ENCODE measurements at places on chromosomes 12 and 14.

DNA sequence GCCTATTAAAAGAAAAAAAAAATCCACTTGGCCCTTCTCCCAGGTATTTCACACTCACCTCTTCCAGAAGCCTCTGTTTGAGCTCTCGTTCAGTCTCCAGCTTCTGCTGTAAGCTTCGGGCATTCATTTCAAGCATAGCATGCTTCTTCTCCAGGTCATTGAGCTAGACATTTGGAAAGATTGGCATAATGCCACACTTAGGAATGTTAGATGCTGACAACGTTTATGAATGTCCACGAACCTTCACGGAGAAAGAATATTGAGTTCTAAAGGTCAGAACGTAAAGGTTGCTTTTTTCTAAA, 60.5 kb downstream of the PRKAB1 start:
- DNase-seq, result no peak

DNA sequence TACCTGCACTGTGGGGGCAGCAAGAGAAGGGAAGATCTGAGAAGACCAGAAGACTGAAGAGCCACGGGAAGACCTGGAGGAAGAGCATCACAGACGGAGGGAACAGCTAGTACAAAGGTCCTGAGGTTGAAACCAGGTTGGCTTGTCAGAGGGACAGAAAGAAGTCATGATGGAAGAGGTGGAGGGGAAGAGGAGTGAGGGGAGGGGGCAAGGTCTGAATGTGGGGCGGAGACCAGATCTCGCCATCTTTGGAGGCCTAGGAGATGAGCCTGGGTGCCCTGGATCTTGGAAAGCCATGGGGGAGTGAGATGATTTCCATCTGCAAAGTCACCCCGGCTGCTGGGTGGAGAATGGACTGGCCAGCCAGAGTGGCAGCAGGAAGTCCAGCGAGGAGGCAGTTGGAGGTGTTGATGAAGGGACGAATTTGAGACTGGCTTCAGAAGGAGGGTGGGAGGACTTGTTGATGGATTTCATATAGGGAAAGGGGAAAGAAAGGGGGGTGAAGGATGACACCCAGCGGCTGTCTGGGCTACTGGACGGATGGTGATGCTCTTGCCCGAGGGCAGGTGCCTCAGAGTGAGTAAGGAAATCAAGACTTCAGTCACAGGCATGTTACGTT, 14.6 kb upstream of the UBC start:
- no peak for DNase-seq

DNA sequence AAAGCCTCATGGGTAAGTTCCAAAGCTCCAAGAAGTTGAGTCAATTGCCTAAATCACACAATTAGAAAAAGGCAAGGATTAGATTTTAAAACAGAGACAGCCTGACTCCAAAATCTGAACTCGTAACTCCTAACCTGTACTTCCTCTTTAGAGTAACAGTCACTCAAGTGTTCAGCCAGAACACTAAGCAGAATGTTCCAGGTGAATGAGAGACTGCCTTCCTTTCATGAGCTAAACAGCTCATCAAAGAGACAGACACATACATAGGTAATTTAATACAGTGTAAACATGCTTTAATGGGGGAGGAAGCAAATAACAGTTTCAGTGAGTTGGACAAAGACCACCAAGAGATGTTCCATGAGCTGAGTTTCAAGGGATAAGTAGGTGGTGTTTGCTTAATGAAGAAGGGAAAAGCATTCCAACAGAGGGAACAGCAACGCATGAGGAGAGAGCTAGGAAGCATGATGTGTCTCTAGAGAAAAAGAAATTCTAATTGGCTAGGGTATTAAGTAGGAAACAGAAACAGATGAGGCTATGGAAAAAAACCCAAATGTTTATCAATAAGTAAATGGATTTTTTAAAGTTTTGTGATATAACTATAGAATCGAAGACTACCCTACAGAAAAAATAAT, 403.9 kb downstream of the MED13L start:
- DNase-seq, result no peak

GRCh38 chr12:108123402-108123801, 5.7 kb upstream of the WSCD2 start:
- DNase-seq, result no peak

DNA sequence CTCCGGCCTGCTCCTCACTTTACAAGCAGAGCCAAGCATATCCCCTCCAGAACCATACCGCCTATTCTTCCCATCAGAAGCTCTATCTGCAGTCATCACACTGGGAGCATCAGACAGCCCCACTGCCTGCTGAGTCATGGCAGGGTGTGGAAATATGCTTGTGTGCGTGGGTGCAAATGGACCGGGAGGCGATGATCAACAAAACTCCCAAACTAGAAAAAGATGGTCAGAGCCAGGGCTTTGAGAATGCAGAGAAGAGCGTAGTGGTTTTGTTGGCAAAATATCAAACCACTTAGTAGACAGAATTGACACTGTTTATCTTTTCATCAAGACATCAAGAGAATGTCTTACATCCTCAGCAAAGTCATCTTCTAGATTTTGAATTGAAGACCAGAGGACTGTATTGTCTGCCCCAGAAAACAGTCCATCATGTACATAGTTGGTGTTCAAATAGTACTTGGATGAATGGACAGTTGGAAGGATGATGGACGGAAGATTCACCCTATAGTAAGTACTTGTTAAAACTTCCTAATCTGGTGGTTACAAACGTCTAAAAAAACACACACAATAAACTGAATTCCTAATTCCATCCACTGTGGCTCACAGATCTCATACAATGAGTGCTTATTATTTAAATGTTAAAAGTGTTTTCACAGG, 54.9 kb downstream of the VWF start:
- no peak for DNase-seq

DNA sequence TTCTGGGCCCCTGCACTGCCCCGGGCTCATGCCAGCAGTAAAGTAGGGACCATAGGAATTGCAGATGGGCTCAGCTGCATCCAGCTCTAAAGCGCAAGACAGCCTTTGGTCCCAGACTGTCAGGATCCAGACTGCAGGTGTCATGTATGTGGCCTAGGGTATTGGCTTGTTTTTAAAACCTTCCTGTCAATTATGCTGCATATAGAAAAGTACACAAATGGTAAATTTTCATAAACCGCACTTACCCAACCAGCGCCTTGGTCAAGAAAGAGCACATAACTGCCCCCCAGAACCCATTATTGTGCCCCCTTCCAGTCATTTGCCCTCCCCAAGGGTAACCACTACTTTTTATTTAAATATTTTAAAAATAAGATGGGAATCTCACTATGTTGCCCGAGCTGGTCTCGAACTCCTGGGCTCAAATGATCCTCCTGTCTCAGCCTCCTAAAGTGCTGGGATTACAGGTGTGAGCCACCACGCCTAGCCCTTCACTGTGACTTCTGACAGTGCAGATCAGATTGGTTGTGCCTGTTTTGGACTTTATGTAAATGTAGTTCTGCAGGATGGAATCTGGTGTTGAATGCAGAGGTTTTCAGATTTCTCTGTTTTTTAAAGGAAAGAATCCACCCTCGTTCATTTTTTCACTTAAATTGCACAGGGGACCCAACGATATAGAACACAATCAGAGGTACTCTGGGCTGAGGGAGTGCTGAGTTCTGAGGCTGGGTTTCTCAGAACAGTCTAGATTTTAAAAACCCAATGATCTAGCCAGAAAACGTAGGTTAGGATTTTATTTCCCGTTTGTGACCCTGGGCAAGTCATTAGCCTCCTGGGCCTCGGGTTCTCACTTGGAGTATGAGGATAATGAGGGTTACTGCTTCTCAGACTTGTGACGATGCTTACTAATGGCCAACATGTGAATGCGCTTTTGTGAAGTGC, 6.7 kb downstream of the NR4A1 start:
- DNase-seq, result no peak

GRCh38 chr14:59305231-59305630, 116.8 kb downstream of the DAAM1 start:
- DNase-seq, result no peak

GRCh38 chr14:53547593-53547992, 394.5 kb upstream of the DDHD1 start:
- DNase-seq, result no peak

DNA sequence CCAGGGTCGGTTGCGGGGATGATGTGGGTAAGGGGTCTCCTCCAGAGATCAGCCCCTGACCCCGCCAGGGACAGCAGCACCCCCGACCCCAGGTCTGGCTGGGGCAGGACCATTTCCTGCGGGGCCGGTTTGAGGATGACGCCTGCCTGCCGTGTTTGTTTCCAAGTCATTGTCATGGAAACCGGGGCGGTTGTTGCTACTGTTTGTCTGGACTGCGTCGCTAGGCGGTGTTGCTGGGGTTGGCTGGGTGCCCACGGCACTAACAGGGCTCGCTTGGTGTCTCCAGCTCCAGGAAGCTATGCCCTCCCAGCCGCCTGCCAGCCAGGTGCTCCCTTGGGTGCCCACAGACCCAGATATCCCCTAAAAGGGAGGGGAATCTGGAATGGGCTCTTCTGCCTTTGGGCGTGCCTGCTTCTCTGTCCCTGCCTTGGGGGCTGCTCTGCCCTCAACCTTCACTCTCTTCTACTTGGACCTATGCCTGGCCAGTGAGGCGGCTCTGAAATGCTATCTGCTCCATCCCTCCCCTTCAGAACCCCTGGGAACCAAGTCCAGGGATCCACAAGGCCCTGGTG, 4.7 kb upstream of the CRIP1 start:
- DNase-seq, result peak; percentile 90

DNA sequence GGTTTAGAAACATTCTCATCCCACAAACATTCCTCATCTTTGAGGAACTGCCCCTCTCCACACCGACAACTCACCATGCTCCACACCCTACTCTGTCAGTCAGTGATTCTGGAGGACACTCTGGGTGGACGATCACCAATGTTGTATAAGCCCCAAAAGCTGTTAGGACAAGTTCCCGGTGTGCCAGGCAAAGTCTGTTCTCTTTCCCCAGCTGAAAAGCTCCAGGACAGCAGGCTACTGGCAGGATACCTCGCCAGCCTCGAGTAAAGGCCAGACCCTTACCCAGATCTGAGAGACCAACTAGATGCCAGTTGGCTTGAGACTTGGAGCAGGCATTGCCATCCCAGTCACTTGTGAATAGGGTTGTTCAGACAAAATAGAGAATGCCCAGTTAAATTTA, 12.0 kb downstream of the KRT5 start:
- no peak for DNase-seq

- DNase-seq, result no peak
These were observed 12.7 kb upstream of the STON2 start for GRCh38 chr14:81412779-81413178.

DNA sequence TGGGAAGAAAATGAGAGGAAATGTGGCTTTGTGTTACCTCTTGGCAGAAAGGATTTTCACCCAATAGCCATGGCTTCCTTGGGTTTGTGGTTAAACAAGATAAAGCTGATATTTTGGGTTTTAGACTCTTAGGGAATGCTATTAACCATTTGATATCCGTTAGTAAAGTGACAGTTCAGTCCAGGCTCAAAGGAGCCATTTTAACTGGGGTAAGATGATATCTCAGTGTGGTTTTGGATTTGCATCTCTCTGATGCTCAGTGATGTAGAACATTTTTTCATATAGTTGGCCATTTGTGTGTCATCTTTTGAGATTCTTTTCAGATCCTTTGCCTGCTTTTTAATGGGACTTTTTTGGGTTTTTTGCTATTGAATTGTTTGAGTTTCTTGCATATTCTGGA, 30.1 kb downstream of the IFT43 start:
- DNase-seq, result no peak

DNA sequence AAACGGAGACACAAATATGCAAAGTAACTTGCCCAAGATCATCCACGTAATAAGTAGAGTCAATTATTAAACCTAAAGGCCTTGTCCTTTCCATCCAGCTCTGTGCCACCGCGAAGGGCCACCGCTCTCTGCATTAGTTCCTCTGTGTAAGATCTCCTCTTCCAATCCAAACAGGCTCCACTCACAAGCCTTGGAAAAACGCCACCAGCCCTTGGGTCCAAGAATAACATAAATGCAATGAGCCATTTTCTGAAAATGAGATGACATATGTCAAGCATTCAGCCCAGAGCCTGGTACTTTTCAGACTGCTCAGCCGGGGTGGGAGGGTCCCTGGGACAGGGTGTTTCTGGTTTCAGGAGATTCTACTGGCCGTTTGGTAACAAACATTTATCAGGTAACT, 30.0 kb downstream of the DGLUCY start:
- no peak for DNase-seq

DNA sequence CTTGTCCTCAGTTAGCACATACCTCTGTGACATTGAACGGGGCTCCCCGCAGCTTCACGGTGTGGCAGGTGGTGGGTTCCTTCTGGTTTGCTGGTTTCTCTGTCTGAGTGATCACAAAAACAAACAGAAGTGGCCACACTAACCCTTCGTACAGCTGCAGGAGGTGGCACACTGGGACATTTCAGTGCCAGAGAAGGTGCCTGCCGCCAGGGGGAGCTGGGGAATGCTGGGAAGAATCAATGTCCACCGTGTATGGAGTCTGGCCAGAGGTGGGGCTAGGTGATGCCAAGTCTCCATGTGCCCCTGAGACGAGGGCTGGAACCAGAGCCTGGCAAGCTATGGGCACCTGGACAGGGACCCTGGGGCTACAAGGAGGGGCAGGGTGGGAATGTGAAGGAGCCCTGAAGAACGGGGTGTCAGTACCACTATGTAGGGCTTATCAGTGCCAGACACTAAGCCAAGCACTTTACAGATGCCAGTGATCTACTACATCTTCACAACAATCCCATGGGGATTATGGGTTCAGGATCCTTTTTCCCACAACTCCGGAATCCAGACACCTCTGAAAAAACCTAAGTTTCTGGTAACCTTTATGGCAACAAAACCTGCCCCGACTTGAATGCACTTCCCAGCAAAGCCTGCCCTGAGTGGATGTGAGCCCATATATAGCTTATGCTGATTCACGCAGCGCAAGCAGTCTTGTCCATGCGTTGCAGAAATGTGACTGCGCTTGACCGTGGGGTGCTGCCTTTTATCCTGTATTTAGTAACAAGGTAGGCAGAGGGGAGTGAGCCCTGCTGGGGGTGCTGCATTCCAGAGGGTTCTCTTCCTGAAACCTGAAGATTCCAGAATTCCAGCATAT, 10.8 kb downstream of the RBM19 start:
- DNase-seq, result no peak

DNA sequence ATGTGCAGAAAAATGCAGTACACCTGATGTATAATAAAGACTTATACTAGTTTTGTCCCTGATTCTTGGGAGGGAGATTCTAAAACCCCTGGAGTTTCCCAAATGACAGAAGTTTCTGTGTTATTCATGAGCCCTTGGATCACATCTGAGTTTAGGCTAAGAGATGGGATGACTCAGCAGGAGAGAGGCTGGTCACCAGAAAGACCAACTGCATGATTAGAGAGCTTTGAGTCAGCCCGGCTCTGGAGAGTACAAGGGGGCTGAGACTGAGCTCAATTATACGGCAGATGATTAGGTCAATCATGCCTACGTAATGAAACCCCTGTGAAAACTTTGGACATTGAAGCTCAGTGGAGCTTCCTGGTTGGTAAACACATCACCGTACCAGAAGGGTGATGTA, 174.2 kb downstream of the SSPN start:
- DNase-seq, result no peak

- no peak for DNase-seq
These were observed 42.3 kb upstream of the CSRP2 start for GRCh38 chr12:76921100-76921471.

GRCh38 chr12:72574138-72574537, 302.0 kb downstream of the TRHDE start:
- DNase-seq, result no peak

- DNase-seq, result no peak
These were observed 5.5 kb downstream of the PRKCH start for GRCh38 chr14:61326847-61327246.

GRCh38 chr12:102052192-102053061, 9.4 kb downstream of the WASHC3 start:
- no peak for DNase-seq
